Stimulated activated CD4-positive, alpha-beta T cell treated with anti-CD3 and anti-CD28 coated beads, Interleukin-4, amount 100 ng/mL, for 48 hours (primary cell): ENCODE measurements at places on chromosomes 1 and 21.

DNA sequence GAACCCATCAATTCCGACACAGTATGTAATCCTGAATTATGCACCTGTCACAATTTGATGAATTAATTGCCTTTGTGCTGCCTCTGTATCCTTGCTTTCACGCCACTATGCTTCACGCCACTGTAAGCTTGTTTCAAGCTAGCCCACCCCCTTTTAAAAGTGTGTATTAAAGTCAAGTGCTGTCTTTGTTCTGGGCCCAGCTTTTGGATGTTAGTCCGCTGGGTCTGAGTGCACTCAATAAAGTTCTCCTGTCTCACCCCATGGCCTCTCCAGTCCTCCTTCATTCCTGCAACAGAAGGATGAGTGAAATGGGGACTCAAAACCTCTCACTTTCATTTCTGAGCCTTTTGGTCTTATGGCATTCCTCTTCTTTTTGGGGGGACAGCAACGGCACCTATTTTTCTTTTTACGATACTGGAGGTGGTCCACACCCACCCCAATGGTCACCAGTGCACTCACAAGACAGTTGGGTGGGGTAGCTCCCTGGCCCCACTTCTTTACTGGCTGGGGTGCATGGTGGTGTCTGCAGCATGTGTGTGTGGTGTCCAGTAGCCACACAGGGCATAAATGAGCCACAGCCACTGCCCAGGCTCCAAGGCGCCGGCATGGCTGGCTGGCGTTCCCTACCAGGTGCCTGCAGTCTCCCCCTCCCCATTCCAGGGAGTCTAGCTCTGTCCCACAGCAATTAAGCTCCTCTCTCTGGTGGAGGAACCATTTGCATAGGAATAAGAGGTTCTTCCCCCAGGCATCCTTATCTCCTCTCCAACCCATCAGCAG, 1.8 kb downstream of the THEM4 start:
- no peak for DNase-seq

DNA sequence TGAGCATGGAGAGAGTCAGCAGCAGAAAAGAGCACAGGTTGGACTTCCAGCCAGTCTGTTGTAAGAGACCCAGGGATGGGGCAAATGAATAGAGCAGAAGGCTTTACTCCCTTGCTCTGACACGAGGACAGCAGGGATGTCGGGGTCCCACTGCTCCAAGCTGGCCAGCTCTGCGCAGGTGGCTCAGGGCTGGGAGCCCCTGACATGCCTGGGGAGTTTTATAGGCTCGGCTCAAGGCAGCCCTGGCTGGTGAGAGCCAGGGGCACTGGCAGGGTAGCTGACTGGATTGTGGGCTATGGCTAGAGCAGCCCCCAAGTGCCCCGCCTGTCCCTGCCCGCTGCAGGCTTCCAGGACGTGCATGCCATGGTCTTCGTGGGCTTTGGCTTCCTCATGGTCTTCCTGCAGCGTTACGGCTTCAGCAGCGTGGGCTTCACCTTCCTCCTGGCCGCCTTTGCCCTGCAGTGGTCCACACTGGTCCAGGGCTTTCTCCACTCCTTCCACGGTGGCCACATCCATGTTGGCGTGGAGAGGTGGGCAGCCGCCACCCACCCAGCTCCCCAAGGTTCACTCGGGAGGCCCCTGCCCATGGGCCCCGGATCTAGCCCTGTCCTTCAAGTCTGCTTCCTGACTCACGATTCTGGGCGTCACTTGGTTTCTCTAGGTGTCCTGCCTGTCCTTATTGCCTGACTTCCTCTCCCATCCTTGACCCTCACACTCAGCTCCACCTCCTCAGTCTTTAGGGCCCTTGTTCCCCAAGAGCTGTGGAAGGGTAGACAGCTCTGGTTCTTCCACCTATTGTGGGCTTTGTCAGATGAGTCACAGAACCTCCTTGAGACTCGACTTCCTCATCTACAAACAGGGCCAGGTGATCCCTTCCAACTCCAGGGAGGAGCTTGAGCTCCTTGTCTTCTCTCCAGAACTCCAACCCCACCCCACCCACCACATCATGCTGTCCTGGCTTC, 8.2 kb downstream of the RHBG start:
- no peak for DNase-seq

GRCh38 chr1:76260279-76260678, 185.7 kb downstream of the ST6GALNAC3 start:
- DNase-seq = no peak

GRCh38 chr21:16913010-16913409, 599.8 kb upstream of the CXADR start:
- no peak for DNase-seq

GRCh38 chr1:229964281-229964680, 102.8 kb upstream of the GALNT2 start:
- DNase-seq = no peak

- no peak for DNase-seq
Observed at GRCh38 chr1:47211796-47212269, 20.2 kb downstream of the TAL1 start.

DNA sequence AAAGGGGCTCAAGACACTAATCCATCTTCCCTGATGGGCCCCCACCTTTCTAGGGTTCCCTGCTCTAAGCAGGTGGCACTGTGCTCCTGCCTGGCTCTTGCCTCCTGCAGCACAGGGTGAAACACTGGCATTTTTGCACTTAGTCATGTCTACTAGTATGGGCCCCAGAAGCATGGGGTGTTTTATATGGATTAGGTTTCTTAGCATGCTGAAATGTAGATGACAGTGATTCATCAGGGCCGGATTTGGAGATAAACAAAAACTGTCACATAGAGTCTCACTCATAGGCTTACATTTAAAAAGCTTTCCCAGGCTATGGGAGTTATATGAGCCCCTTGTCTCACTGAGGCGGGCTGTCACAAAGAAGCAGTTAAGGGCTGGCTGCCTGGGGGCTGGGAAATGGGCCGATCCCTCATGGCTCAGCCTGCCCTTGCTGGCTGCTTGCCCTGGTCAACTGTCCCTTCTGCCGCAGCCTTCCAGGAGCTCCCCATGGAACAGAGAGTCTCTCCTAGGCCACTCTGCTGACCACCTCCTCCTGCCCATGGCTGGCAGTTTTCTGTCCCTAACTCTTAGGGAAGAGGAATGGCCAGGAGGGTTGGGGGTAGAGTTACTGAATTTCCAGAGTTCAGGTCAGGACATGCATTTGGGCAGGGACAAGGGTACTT, 6.5 kb downstream of the GALNT2 start:
- no peak for DNase-seq

GRCh38 chr1:107000902-107001301, 55.6 kb upstream of the PRMT6 start:
- DNase-seq = no peak

GRCh38 chr1:12184008-12184681, 17.4 kb downstream of the TNFRSF1B start:
- DNase-seq = no peak

DNA sequence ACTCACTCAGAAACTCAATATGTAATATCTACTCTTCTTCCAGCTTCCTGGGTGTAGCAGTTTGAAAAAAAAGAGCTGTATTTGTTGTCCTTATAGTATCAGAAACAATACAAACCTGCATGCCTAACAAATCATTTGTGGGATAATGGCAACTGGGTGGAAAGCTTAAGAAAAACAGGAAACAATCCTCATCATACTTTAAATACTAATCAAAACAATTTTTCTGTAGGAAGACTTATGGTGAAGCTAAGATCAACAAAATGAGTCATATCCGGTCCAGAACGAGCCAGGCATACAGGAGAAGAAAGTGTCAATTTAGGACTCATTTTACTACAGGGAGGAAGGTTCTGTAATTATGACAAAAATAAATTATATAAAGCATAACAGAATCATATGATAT, 181.8 kb upstream of the ADGRL4 start:
- DNase-seq = no peak

DNA sequence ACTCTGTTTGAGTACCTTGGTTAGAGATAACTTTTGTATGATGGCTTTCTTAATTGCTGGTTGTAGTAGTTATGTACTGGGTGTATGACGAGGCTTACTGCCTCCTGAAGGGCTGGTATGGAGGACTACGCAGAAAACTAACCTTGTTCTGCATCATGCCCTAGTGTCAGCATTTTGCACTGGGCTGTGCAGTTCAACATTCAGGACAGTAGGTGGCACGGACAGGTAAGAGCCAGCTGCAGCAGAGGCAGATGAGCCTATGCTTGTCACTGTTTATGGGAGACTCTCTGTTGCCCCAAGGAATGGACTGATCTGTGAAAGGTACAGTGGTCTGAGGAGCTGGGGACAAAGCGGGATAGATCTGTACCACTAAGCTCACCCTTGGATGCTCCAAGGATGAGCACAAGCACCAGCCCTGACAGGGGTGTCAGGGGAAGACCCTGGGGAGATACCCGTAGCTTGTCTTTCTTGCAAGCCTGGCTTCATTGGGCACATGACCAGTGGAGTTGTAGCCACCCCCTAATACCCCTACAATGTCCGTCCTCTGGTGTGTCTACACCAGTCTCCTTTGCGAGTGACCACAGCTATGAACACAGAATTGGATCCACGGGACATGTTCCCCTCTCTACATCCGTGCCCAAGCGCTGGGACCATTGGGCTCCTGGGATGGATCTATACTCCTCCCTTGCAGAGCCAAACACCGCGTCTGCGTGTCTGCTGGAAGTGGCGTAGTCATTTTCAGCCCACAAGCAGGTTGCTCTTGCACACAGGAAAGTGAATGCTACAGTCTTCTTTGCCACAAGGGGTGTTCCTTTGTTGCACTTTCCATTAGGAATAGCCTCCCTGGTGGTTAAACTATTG, 51.1 kb upstream of the CFHR3 start:
- DNase-seq = no peak

DNA sequence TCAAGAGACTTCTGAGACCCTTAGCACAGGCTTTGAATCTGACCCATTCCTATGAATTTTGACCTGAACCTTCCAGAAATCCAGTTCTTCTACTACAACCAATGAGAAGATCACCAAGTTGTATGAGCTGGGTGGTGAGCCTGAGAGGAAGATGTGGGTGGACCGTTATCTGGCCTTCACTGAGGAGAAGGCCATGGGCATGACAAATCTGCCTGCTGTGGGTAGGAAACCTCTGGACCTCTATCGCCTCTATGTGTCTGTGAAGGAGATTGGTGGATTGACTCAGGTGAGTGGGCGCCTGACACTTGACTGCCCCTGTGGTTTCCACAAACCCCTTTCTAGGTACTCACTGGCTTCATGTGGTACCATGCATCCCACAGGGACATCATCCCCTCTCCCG, 20.0 kb upstream of the PIGV start:
- DNase-seq = no peak
